Epithelial cell of esophagus (primary cell): ENCODE measurements at places on chromosomes 16 and 17.

- DNase-seq: no peak
Measured at GRCh38 chr17:81210868-81211267, 11.9 kb downstream of the CEP131 start.

- peak; percentile 99 for DNase-seq
Measured at GRCh38 chr17:44137891-44138709, 3.6 kb upstream of the HROB start.

DNA sequence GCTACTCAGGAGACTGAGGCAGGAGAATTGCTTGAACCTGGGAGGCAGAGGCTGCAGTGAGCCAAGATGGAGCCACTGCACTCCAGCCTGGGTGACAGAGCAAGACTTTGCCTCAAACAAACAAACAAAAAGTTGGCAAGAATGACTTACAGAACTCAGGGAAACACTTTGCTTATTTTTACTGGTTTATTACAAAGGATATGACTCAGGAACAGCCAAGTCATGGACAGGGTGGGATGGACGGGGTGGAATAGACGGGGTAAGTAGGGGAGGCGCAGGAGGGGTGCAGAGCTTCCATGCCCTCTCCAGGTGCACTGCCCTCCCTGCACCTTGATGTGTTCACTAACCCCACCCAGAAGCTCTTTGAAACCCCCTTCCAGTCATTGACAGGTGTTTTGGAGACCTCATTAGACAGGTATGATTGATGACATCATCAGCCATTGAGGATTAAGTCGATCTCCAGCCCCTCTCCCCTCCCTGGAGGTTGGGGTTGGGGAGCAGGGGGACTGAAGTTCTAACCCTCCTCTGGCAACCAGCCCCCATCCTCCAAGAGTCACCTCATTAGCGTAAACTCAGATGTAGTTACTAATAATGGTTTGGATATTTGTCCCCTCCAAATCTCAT is 41.3 kb upstream of the ZCCHC14 start:
- no peak for DNase-seq

- no peak for DNase-seq
Measured at GRCh38 chr16:86042393-86042792, 143.4 kb downstream of the IRF8 start.

GRCh38 chr17:8900626-8901585 is 33.4 kb upstream of the PIK3R6 start:
- peak; percentile 15 for DNase-seq

DNA sequence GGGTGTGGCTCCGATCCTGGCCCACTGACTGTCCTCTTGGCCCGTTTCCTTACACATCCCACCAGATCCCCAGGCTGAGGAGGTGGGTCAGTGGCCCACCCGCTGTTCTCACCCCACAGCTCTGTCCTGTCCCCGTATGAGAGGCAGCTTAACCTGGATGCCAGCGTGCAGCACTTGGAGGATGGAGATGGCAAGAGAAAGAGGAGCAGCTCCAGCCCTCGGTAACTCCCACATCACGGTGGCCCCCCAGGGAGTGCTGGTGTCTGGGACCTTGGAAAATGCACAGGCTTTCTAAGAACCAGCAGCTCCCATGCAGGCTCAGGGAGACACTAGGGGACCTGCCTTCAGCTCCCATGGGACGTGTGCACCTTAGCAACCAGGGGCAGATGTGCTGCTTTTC is 4.2 kb upstream of the LLGL2 start:
- DNase-seq: no peak

DNA sequence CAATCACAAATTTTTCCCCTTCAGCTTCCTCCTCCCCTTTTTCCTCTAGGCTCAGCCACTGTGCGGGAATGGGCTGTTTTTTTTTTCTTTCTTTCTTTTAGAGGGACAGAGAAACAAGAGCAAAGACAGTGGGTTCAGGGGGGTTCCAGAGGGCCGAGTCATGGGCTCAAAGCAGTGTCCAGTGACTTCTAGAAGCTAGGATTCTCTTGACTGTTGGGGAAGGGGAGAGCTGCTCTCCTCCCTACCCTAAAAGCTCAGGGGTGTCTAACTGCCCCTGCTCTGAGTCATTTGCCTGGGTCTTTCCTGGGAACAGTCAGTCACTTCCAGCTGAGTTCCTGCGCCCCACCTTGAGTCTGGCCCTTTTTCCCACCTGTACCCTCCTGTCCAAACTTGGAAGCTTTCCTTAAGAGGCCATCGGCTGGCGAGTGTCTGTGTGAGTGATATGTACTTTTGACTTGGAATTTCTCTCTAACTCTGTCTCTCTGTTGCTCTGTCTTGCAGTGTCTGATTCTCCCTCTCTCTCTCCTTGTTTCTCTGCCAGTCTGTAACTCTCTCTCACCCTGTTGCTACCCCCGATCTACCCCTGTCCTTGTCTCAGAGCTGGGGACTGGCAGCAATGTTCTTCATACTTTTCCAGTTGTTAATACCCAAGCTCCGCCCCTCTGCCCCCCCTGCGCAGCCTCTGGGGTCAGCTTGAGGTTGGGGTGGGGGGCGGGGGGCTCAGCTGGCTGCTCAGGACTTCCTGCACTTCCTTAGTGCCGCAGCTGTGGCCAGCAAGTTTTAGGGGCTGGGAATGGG is 2.4 kb downstream of the THRA start:
- DNase-seq: no peak

GRCh38 chr17:66750116-66750515 is 84.8 kb upstream of the CACNG5 start:
- no peak for DNase-seq

DNA sequence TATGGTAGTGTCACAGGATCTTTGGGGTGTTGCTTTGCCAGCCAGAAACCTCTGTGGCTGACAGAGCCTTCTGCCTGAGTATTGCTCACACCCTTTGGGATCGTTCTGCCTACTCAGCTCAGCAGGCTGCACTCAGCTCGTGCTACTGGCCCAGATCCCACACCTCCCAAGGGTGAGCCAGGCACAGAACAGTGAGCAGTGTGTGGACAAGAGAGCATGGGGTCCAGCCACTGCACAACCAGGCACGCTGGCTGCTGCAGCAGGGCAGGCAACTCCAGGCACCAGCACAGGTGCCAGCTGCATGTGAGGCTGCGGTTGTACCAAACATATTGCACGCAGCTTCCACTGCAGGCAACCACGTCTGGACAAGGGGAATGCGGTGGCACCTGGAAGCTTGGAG is 84.9 kb downstream of the CYB561 start:
- DNase-seq: no peak

- no peak for DNase-seq
Measured at GRCh38 chr17:64008830-64009229, 10.7 kb downstream of the PRR29 start.

GRCh38 chr17:31835984-31836383 is 23.1 kb downstream of the COPRS start:
- no peak for DNase-seq

- no peak for DNase-seq
Measured at GRCh38 chr16:76940251-76940650, 250.7 kb upstream of the MON1B start.

DNA sequence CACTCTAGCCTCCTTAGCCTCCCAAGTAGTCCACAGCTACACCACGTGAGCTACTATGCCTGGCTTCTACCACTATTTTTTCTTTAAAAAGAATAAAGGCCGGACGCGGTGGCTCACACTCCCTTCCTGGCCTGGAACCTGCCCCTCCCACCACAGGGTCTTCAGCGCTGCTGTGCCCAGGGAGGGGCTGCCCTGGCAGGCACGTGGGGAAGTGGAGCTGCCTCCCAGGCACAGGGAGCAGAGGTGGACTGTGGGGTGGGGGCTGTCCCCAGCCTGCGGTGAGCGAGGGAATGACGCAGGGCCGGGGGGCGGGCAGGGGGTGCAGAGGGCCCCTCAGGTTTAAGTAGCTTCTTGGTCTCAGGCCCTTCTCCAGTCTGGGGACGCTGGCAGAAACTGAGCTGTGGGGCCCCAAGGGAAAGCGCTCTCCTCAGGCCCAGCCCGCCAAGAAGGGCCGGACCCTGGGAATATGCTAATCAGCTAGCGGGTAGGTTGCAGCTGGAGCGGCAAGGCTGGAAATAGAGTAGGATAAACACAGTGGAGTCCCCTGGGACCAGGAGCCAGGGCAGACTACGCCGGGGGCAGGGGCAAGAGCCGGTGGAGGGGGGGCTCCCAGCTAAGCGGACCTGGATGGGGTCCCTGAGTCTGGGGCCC is 46.8 kb downstream of the TIMM22 start:
- DNase-seq: no peak

DNA sequence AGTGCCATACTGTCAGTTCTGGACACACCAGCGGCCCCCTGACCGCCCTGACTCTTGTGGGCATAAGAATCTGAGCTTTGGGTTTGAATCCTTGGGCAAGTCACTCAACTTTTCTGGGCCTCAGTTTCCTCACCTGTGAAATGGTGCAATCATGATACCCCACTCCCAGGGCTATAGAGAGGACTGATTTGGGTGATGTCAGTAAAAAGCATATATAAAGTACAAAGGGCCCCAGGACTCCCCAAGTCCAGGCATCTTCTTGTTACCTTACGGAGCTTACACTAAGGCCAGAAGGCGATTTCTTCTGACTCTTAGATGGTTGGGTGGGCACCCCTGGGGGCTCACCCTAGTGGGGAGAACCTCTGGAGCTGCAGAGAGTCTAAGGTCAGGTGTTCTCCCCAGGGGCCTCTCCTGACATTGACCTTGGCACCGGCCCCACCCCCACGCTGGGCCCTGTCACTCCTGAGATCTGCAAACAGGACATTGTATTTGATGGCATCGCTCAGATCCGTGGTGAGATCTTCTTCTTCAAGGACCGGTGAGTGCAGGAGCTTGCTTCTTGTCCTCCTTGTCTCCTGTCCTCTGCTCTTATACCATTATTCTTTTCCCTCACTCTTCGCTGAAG is 13.9 kb downstream of the MMP2 start:
- DNase-seq: no peak

- DNase-seq: no peak
Measured at GRCh38 chr16:88539652-88540345, 30.4 kb upstream of the ZC3H18 start.

DNA sequence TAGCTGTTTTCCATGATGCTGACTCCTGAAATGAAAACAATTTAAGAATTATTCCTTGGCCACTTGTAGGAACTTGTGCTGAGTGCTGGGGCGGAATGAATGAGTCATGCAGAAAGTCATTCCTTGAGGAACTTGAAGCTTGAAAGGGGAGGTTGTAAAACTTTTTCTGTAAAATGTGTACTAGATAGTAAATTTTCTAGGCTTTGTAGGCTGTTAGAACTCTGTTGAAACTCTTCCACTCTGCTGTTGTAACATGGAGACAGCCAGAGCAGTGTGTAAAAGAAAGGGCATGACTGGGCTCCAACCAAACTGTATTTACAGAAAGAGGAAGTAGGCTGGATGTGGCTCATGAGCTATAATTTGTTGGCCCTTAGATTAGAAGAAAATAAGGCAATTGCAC is 46.1 kb downstream of the ABCA8 start:
- DNase-seq: peak; percentile 95

DNA sequence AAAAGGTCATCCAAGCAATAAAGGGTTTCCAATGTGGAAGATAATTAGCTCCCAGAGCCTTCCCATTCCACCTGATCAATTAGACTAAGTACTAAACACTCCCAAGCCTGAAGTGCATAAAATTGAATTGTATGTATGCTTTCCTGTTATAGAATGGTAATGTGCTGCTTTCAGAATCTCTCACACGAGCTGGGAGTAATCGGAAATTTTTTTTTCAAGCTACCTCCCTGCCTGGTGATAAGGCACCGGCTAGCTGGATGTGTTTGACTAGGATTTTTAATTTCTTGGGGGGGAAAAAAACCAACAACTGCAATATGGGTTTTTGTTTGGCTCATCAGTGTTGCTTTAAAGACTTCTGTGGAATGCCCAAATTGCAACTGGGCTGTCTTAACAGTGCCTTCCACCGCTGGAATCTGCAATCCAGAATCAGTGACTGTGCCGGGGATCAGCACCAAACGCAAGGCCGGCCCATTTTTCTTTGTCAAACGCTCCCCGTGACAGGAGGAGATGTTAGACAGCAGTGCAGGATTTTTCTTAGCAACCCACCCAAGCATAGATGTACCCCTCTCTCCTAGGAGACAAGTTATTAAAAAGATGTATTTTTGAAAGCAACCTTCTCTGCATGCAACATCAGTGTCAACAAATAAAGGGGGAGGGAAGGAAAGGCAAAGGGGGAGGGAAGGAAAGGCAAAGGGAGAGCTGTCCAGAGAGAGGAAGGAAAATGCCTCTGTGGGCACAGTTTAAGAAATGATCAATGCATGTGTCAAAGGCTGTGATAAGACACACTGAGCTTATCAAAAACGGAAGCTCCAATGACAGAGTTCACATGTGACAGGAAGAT is 387.2 kb downstream of the NPIPA8 start:
- no peak for DNase-seq

DNA sequence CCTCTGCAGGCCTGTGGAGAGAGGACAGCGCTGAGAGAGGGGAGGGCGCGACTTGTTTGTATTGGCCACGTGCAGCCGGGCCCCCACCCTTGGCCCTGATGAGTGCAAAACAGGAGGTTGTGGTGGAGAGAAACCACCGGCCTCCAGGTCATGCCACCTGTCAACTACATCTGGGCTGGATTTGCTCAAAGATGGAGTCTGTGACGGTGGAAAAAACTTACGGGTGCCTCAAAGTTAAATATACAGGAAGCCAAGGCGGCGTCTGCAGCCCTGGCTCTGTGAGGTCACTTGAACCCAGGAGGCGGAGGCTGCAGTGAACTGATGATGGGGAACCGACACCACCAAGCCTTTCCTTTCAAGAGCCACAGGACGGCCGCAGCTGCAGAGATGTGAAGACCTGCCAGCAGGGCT is 15.7 kb downstream of the C16orf74 start:
- DNase-seq: no peak

DNA sequence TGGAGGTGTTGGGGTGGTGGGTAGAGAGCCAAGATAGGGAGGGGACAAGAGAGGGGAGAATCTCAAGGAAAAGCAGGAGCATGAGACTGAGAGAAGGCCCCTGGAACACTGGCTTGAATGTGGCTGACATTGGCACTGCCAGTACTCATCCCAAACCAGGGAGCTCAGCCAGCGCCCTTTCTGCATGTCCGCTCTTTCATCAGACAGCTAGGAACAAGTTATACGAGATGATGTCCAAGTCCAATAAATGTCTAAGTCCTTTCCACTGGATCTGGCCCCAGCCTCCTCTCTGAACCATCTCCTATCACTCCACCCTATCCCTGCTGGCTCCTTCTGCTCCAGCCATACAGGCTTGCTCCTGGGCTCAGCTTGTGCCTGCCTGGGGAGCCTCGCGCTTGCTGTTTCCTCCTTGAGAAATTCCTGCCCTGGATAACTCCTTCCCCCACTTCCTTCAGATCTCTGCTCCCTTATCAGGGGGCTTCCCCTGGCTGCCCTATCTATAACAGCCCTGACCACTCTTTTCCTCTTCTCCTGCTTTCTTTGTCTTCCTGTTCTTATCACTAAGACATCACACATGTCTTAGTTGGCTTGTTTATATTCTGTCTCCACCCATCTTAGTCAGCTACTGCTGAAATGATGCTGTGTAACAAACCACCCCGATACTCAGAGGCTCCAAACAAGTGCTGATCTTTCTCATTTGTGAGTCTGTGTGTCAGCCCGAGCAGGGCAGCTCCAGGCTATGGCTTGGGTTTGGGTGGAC is 37.1 kb upstream of the MEOX1 start:
- DNase-seq: no peak

GRCh38 chr17:1940810-1941185 is 84.3 kb downstream of the RTN4RL1 start:
- no peak for DNase-seq
